ENCODE measurements at places on chromosomes 13 and 19.

GRCh38 chr19:41709951-41710645 lies 1.7 kb downstream of the CEACAM5 start:
- DNase-seq, result no peak

DNA sequence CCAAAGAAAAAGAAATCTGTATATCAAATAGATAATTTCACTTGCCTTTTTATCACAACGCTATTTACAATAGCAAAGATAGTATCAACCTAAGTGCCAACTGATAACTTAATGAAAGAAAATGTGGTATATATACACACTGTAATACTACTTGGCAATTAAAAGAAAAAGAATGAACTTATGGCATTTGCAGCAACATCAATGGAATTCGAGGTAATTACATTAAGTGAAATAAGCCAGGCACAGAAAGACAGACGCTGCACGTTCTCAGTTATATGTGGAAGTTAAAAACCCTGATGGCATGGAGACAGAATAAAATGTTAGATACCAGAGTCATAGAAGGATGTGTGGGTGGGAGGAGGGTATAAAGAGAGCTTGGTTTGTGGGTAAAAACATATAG lies 1260.5 kb upstream of the PCDH9 start:
- DNase-seq, result no peak

DNA sequence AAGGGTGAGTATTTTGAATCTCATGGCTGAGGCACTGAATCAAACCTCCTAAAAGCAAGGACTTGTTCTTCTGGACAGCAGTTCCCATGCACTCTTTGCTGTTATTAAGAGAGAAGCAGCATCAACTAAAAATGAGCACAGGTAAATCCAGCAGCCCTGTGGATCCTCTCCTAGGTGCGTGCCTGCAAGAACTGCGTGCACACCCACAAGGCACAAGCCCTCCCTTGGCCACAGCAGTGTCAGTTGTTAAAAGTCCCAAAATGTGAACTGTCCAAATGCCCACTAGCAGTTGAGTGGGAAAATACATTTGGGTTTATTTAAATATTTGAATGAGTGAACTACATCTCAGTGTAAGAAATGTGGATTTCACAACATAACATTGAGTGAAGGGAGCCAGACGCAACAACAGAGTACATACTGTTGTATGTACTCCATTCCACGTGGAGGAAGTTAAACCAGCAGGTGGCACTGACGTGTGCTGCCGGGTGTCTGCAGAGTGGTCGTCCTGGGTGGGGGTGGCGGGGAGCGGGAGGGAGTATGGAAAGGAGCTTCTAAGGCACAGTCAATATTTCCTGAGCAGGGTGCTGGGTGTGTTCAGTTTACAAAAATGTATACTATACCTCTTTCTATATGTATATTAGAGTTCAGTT lies 266.4 kb downstream of the NALCN start:
- peak; percentile 33 for DNase-seq

DNA sequence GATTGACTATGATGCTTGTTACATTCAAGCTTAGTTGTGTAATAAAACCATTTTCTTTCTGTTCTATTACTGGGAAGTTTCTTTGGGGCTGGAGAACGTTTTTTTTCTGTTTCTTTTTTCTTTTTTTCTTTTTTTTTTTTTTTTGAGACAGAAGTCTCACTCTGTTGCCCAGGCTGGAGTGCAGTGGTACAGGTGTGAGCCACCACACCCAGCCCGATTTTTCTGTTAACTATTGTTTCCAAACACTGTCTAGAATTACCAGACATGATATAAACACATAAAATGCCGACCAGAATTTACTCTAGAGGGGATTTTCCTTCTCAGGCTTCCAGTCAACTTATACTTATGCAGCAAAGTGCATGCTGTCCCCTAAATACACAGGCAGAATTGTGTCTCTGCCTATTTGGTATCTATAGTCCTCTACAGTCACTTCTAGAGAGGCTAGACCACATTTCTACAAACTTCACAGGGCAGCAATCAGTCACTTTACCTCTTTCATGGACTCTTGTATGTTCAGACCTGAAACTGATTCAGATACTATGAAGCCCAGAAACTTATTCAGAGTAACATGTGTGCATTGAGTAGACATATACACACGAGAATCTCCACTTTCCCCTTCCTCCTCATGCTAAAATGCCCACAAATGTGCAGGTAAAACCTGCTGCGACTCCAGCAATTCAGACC lies 121.2 kb downstream of the ZNF737 start:
- no peak for DNase-seq

DNA sequence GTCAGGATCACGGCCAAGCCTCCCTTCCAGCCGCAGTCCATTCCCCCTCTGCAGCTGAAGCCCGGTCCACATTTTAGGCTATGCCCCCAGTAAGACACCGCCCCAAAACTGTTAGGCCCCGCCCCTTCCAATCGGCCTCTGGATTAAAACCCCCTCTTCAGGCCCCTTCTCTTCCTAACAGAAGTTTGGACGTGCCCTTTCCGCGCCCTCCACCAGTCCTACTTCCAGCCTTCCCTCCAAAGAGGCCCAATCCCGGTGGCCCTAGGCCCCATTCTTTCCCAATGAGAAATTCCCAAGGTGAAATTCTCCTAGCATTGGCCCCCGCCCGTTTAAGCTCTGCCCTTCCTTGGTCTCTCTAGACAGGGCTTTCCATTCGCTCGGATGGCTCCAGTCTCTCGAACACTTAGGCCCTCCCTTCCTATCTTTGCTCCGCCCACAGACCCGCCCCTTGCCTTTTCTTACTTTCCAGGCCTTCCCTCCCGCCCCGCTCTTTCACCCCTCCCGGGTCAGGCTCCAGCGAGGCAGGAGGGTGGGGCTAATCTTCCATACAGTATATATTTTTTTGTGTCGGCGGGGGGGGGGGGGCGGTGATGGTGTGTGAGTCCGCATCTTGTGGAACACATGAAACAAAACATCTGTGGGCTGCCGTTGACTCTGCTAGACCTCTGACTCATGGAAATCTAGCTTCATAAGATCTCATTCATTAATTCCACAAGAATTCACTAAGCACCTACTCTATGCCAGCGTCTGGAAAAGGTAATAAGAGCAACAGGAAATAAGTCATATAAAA lies 13.6 kb downstream of the LTBP4 start:
- peak; percentile 90 for DNase-seq

DNA sequence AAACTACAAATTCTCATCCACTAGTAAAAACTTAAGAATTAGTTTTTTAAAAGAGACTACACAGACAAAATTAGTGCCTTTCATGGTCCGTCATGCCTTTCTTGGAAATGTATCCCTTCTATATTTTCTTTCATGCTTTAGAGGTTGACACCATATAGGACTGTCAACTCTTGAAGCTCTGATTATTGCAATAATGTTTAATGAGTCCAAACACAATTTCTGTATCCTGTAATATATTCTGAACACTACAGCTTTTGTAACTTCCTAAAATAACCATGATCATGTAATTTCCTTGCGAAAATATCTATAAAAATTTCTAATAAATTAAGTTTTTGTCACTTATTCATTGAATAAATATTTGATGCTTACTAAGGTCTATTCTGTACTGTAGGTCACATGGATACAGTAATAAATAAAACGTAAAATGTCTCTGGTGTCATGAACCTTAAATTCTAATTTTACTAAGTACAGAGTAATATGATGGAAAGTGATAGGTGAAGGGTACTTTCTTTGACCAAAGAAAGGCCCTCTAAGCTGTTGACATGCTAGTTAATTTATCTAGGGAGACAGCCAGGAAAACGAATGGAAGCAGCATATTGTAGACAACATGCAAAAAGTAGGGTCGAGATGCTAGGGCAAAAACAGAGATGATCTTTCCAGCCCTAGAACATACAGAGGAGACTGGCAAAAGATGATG lies 687.3 kb upstream of the PCDH9 start:
- no peak for DNase-seq

DNA sequence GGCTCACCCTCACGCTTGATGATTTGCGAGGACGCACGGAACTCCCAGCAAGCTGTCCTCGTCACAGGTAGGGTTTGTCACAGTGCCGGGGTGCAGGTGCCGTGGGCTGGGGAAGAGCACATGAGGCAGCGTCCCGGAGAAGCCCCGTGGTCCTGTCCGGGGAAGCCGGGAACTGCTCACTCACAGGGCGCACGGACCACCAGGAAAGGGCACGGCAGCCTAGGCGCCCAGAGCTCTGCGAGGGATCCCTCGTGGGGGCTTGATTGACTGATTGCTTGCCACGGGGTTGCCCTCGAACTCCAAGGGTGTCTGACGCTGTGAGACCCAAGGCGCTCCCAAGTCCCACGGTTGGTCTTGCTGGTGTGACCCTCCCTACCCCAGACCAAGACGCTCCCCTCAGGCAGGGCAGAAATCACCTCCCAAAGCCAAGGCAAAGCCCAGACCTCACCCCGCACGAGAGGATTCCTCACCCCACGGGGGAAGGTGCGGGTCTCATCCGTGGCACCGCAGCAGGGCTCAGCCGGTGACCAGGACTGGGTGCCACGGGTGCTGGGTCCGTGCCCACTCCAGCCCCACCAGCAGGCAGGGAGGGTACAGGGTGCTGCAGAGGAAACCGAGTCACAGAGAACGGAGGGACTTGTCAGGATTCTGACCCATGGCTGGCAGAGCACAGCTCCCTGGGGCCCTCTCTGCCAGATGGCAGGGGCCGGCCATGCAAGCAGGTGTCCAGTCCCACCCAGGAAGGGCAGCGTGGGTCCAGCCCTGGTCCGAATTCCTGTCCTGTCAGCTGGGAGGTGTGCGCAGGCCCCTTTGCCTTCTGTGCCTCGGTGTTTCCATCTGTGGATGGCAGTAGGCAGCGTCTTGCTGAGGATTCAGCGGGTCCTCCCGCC lies 7.7 kb downstream of the C2CD4C start:
- no peak for DNase-seq

DNA sequence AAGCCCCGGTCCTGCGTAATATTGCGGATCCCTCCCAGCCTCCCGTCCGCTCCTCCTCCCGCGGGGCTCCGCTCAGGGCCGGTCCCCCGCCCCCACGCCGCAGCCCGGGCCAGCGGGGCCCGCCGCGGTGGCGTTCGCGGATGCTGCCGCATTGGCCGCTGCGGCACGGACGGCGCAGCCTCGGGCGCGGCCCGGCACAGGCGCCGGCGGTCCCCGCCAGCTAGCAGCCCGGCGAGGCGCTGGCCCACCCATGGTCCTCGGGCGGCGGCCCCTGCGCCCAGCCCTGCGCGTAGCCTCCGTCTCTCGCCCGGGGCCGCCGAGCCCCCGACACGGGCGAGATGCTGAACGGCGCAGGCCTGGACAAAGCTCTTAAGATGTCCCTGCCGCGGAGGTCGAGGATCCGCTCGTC lies at the start of gene ATP8A2:
Gene ATP8A2 (plus strand): TSS at position 100 of the 409 bp plus-strand sequence. CDS start 239 bp downstream, at position 339.
- no peak for DNase-seq

- no peak for DNase-seq
Measured at GRCh38 chr19:23779645-23780044, 21.0 kb upstream of the ZNF681 start.

DNA sequence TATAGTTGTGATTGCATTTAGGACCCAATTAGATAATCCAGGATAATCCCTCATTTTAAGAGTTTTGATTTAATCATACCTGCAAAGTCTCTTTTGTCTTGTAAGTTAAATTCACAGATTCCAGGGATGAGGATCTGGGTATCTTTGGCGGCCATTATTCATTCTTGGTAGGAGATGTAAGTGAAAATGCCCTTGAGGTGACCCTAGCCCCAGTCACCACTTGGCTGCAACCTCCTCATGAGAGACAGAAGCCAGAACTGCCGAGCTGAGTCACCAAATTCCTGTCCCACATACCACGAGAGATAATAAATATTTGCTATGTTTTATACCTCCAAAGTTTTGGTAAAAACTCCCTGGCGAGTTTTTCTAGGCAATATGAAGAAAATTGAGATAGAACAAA lies 389.4 kb downstream of the RFC3 start:
- DNase-seq, result peak; percentile 22

DNA sequence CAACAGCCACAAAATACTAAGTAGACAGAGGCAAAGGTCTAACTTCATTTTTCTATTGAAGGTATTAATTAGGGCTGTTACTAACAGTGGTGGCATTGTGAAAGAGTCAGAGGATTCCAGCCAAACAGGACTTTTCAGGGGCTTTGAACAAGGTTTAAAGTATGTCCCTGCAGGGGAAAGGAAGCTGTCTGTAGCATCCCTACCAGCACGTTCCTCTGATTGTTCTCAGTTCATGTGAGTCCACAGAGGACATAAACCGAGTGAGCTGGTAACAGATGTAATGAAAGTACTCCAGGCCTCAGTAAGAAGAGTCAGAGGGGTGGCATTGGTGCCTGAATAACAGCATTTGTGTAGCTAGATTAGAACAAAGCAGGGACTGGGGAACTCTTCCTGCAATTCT lies 15.3 kb upstream of the SPATA13 start:
- DNase-seq, result no peak

DNA sequence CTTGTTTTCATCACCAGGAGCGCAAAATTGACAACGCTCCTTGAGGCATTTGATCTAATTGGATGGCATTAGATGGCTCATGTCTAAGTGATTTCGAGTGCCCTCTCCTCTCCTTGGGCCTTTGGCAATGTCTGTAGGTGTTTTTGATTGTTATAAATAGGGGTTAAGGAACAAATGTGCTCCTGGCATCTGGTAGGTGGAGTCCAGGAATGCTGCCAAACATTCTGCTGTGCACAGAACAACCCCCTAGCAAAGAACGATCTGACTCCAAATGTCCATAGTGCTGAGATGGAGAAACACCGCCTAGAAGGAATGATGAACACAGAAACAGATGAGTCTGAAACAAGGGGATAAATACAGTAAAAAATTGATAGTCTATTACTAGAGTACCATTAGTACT lies 68.0 kb upstream of the C1QTNF9B start:
- no peak for DNase-seq

- peak; percentile 22 for DNase-seq
Measured at GRCh38 chr19:6674868-6675305, 4.9 kb upstream of the TNFSF14 start.

- no peak for DNase-seq
Measured at GRCh38 chr19:1232652-1233072, 5.1 kb downstream of the CBARP start.

DNA sequence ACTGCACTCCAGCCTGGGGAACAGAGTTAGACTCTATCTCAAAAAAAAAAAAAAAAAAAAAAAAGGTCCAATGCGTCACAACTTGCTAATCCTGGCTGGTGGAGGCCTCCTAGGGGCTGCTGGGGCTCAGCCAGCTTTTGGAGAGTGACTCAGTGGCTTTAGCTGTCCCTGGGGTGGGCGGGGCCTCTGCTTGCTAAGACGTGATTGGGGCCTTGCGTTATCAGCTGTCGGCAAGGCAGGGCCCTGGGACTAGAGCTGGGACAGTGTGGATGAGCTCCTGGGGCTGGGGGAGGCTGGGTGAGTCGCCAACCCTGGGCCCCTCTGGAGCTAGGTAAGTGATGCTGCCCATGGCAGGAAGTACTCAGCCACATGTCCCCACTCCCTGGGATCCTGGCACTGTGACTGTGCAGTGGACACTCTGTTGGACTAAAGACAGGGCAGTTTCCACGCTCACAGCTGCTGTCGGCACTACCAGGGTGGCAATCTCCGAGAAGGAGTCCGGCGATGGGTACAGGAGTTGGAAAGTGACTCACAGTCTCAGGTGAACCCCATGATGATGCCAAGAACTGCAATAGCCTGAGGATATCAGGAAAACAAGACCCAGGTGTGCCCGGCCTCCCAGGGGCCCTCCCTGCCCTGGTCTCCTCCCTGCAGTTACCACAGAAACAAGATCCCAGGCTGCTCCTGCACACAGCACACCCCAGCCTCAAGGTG lies 32.2 kb downstream of the F2RL3 start:
- peak; percentile 27 for DNase-seq
